ENCODE measurements at places on chromosomes 2 and 18. TPM values are rescaled to one million over a fixed set of nuclear protein-coding genes. Genes with fewer than 3 reads are reported as not detected.

- DNase-seq = no peak
Observed at GRCh38 chr2:241599615-241600014, 37.3 kb downstream of the THAP4 start.

DNA sequence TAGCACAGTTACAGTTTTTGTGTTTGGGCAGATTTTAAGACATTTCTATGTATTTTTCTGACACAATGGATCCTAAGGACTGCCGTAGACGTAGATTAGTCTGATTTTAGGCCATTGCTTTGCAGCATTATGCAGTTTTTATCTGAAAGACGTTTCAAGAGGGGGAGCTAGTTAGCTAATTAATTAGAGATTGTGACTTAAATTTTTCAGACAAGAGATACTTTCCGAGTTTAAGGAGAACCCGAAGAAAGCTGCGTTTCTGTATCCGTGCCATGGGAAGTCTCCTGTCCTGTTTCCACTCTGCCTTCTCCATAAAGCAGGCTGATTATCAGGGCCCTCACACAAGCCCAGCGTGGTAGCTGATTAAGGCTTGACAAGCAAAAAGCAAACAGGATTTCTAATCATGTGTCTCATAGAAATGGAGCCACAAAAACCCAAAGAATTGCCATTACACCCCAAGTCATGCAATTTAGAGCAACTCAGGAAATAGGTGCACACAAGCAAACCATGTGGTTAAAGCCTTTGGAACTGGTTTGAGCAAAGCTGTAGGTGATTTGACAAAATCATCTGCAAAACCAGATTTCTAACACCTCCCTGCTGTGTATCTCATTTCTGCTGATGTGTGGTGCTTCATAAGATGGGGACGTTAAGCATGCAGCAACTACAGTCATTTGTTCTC, 808.1 kb downstream of the RNF144A start:
- DNase-seq = no peak

- DNase-seq = no peak
Observed at GRCh38 chr2:16614314-16614860, 51.2 kb downstream of the CYRIA start.

Gene TCF4
- 1.3 TPM for total RNA-seq

Gene MOB4
- 19.8 TPM for total RNA-seq

GRCh38 chr18:31401156-31402025, 24.8 kb downstream of the DSG4 start:
- DNase-seq = no peak
